ENCODE measurements at places on chromosomes 12 and 14. TPM values are rescaled to one million over a fixed set of nuclear protein-coding genes. Genes with fewer than 3 reads are reported as not detected.

SLC2A3 gene
- 25.7 TPM for total RNA-seq

ASIC1 gene
- 0.55 TPM for total RNA-seq

TEP1 gene
- total RNA-seq: 40.3 TPM

DLK1 gene
- not detected for total RNA-seq

FOXG1 gene
- total RNA-seq: not detected

Measured in endothelial cell of umbilical vein (primary cell).